ENCODE measurements at places on chromosomes 5 and 9. TPM values are rescaled to one million over a fixed set of nuclear protein-coding genes. Genes with fewer than 3 reads are reported as not detected.
A peak's percentile ranks its signal among the peaks of the same experiment; 100 is the strongest.

DNA sequence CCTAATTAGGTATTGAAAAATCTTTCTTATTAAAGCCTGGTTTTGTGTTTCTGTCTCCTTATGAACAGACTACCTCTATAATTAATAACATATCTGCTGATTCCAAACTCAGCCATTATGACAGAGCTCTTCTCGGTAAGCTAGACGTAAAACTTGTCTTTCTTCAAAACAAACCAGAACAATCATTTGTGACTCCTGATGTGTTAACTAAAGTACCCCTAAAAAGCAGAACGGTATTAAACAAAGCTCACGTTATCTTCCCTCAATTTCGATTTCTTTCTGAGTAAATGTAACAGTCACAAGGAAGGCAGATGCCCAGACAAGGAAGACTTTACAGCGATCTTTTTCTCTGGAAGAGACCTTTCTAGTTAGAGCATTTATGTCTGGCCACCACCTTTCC, 1.8 kb downstream of the SEMA5A start:
- H3K27ac ChIP-seq, result peak overlapping the region; percentile 83
- DNase-seq, result no peak
- H3K36me3 ChIP-seq, result no peaks in the 10 kb centered on the region
- H3K27me3 ChIP-seq, result no peaks in the 10 kb centered on the region

DNA sequence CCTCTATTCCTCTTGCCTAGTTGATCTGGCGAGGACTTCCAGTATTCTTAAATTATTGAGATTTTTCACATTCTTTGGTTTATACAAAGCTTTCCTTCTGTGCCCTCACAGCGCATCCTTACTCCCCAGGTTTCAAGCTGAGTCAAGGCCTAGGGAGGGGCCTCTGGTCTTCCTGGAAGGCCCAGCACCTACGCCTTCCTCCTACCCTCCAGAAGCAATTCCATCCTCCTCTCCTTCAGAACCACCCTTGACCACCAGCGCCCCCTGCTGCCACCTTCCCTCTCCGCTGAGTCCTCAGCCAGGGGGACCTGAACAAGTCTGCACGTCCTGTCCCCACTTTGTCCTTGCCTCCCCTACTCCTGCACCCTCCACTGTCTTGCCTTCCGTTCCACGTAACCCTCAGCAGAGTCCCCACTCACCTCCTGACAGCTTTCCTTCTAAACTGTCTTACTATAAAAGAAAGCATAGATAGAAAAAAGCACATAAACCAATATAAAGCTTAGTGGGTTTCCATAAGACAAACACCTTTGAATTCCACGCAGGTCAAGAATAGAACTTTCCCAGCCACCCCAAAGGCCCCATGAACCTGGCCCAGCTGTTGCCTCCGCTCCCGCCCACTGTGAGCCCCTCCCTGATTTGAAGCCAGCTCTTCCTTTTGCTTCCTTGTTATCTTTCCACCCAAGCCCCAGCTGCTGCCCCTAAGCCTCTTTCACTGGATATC, 63.0 kb upstream of the CTSL start:
- H3K4me3 ChIP-seq, result no peak overlapping the region
- DNase-seq, result peak; percentile 56
- H3K36me3 ChIP-seq, result peaks cover 22% of the 10 kb centered on the region
- no peak overlapping the region for H3K27ac ChIP-seq
- H3K27me3 ChIP-seq, result no peaks in the 10 kb centered on the region

DNA sequence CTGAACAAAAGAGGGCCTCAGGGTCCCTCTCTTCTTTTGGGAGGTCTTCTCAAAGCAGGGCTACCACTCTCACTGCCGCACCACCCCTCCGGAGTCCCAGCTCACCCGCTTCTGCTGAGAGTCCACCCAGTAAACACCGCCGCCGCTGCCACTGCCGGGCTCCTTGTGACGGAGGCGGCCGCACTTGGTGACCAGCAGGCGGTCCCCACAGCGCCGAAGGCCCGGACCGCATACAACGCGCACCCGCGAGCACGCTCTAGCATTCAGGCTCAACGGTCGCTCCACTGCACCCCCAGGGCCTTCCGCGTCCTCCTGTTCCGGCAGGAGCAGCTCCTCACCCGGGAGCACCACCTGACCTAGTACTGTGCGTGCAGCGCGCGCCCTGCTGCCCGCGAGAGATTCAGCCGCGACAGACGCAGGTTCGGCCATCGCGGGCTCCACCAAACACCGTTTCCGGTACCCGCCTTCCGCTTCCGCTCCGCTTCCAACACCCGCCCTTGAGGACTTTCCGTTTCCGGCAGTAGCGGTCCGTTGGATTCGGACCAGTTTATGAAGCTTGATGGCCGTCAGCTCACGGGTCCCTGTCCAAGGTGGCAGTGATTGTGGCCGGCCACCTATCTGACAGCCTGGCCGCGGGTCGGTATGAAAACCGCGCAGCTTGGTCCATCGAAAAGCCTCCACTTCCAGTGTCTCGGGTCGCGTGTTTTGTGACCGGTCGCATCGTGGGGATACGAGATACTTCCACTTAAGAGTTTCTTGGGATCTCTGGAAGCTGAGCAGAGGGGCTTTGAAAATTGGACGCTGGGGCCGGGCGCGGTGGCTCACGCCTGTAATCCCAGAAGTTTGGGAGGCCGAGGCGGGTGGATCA, at the start of gene EXOSC3:
Gene EXOSC3, minus strand, starts transcription at position 449 of the 868 bp plus-strand sequence. Its CDS starts 20 bp downstream, at position 429.
- H3K4me3 ChIP-seq, result peak within 1 kb of the TSS; percentile 99
- H3K27me3 ChIP-seq, result peaks cover 9% of the 10 kb centered on the region
- peaks cover 5% of the 10 kb centered on the region for H3K4me1 ChIP-seq

DNA sequence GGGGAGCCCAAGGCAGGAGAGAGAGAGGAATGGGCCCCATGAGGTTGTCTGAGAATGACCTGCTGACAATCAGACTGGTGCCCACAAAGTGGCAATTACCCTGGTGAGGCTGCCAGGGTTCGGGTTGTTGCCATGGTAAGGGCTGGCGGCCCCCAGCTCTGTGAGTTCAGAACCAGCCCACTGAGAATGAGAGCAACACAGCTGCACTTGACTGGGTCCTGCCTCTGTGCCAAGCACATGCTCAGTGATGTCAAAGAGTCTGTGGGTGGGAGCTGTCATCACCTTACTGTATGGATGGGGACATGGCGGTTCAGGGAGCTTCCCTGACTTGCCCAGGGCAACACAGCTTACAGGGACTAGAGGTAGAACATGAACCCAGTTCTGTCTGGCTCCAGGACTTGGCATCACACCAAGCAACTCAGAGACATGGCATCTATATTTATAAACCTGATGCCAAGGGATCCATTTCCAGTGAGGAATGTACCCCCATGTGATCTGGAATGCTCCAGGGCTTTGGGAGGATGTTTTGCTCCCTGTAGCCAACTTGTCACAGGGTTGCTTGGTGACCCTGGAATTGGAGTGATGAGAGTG, 38.2 kb upstream of the TEX48 start:
- H3K27ac ChIP-seq, result no peak overlapping the region
- H3K4me3 ChIP-seq, result no peak overlapping the region
- no peaks in the 10 kb centered on the region for H3K4me1 ChIP-seq
- no peaks in the 10 kb centered on the region for H3K36me3 ChIP-seq

Gene FAM81B
- total RNA-seq, result 13.7 TPM

Measured in lung (tissue), 17 donors.